ENCODE measurements at places on chromosomes 4 and X.
A peak's percentile ranks its signal among the peaks of the same experiment; 100 is the strongest.

DNA sequence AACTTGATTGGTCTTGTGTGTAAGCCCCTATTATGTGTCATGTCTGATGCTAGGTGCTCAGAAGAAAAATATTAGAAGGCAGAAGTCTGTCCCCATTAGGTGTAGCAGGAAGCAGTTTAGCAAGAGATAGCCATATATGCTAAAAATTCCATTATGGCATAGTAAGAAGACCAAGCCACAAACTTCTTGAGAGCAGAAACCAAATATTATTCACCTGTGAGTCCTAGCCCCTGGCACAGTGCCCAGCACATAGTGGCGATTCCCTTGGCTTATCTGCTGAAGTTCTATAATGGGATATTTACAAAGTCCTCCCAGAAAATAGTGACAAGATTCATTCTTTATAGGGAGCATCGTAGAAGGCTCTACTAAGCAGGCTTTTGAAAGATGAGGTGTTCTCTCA, 174.4 kb downstream of the RAB28 start:
- H3K27ac ChIP-seq: no peak overlapping the region
- no peak overlapping the region for H3K4me3 ChIP-seq
- no peak for DNase-seq
- H3K4me1 ChIP-seq: no peaks in the 10 kb centered on the region
- no peaks in the 10 kb centered on the region for H3K36me3 ChIP-seq

- H3K27me3 ChIP-seq: no peaks in the 10 kb centered on the region
- H3K4me1 ChIP-seq: no peaks in the 10 kb centered on the region
- no peak overlapping the region for H3K4me3 ChIP-seq
These were observed 93.3 kb downstream of the HMX1 start for GRCh38 chr4:8778291-8778690.

- peaks cover 3% of the 10 kb centered on the region for H3K27me3 ChIP-seq
- no peak overlapping the region for H3K4me3 ChIP-seq
- no peaks in the 10 kb centered on the region for H3K4me1 ChIP-seq
- no peak for DNase-seq
These were observed 298.7 kb downstream of the CCSER1 start for GRCh38 chr4:90425893-90426292.

DNA sequence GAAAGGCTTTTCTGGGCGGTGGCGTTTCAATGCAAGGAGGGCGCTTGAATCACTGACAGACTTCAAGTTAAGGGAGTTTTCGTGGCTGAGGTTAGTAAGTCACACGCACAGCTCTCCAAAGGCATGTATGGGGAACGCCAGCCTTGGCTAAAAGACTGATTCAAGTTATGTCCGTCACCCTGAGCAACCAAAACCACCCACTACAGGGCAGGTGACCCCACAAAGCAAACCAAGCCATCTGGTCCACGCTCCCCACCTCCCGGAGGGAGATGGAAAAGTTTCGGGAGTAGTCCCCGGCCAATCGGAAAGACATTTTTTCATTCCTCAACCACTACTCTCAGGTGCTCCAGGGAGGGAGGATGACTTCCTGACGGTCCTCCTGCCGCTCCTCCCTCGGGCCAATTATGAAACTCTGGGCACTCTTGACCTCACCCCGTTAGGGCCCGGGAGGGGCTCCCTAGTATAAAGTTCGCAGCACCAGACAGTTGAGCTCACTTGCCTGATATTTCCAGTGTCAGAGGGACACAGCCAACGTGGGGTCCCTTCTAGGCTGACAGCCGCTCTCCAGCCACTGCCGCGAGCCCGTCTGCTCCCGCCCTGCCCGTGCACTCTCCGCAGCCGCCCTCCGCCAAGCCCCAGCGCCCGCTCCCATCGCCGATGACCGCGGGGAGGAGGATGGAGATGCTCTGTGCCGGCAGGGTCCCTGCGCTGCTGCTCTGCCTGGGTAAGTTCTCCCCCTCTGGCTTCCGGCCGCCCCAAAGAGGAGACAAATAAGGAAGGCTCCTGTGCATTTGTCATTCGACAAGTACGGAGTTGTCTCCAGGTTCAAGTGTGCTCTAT, at the start of gene EREG:
Gene EREG, plus strand, starts transcription at position 494 of the 840 bp plus-strand sequence. Its CDS starts 164 bp downstream, at position 658.
- H3K4me3 ChIP-seq: peak within 1 kb of the TSS; percentile 71
- H3K36me3 ChIP-seq: no peaks in the 10 kb centered on the region
- peaks cover 7% of the 10 kb centered on the region for H3K4me1 ChIP-seq

Data from activated T-helper 1 cell treated with anti-CD3 and anti-CD28 coated beads, Interleukin-12 subunit alpha, Interleukin-12 subunit beta, Interleukin-2, Interleukin-4 antibody, amounts not matched to agents 30 ng/mL and 10 ng/mL and 1 ng/mL, durations not matched to agents 14 hours and 24 hours and 36 hours (primary cell).